ENCODE measurements at places on chromosomes 5 and 9.

DNA sequence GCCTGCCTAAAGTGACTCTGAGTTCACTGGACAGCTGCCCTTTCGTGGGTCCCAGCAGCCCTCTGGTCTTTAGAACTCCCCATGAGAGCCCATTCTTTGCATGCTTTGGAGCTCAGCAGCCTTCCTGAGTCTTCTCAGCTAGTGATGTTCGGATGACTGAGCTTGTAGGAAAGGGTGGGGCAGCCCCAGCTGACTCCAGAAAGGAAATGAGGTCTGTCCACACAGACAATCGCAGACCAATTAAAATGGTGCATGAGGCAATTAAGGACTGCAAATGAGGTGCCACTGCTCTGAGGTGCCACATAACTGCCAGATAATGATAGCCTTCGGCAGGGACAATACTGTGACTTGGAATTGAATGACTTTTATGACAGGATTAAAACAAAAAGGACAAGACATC is 25.4 kb upstream of the TOMM5 start:
- DNase-seq = no peak

- DNase-seq = peak; percentile 88
Observed at GRCh38 chr5:151270599-151270998, 17.6 kb downstream of the GM2A start.

- peak; percentile 65 for DNase-seq
Observed at GRCh38 chr5:40831346-40832210, 3.4 kb downstream of the RPL37 start.

DNA sequence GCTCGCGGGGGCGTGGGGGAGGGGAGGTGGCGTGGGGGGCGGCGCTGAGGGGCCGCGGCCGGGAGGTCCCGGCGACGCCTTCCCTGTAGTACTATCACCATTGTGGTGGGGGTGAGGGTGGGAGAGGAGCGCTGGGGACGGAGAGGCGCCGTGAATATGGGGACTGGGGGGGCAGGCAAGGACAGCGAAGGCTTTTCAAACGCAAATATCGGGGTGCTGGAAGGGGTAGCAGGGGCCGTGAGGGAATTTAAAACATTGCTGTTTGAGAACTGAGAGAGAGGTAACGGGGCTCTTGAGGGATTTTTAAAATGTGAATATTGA is 427 bp downstream of the RBM27 start:
- no peak for DNase-seq

DNA sequence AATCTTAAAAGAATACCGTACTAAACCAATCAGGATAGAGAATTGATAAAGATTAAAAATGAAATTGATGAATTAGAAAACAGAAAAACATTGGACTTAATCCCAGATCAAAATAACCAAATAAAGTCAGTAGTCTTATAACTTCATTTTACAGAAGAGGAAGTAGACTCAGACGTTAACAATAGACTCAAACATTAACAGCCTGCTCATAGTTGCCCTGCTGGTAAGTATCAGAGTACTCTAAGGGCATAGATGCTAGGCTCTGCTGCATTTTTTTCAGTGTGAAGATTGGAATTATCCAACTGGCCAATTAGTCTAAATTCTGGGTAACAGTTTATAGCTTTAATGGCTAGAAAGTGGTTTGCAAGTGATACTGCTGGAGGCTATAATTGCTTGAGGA is 42.9 kb downstream of the ADGRV1 start:
- DNase-seq = no peak

DNA sequence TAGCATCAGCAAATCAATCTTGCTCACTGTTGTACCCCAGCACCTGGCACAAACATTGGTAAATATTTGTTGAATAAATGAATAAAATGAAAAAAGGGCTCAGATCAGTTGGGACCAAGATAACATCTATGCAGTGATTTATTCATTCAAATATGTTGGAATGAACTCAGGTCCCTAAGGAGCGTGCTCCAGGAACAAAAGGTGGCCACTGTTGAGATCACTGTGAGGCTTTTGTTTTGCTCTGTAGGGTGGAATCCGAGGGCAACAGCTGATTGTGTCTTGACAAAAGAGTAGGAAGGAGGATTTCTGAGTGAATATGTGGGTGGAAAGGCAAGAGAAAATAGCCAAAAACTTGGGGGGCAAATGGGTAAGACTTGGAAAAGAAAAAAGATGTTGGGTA is 89.7 kb downstream of the PPP2R2B start:
- DNase-seq = no peak

DNA sequence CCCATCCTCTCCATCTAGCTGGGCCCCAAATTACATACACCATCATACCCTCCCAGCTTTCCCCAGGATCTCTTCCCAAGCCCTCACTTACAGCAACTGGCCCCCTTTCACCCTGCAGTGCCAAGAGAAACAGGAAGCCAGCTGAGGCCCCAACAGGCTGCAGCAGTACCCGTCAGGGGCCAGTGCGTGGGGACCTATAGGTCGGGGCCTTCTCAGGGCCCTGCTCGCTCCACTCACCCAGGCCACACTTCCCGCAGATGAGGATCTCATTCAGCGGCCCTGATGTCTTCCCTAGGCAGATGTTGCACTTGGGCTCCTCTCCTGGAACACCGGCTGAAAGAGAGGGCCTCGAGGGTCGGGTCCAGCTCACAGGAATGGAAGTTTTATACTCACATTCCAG is 6.8 kb downstream of the PHF19 start:
- DNase-seq = no peak

DNA sequence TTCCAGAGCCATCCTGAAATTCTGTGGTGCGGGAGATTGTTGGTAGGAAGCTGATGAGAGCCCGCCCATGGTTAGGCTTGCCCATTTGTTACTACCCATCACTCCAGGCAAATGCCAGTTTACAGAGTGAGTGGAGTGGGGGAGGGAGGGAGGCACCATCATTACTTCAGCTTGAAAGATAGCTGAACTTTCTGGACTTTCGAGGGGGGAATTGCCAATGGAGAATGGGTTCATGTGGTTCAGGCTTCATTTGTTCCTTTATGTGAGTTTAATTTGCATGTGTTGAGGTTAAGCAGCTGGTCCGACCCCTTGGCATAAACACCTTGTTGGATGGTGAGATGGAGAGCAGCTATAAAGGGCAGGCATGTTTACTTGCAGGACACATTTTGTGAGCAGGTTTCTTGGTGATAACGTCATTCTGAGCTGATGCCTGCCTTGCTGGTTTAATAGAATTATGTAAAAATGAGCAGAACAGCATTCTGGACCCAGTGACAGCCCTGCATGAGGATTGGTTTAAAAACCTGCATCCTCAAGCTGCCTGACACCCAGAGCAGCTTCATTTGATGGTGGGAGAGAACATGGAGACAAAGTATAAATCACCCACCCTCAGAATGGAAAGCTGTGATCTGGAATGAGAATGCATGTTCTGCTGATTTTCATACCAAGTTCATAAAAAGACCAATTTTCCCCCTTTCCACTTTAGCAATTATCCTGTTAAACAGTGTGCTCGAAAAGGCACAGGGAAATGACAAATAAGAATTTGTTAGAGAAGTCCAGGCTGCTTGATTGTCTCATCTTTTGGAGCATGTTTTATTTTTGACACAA is 106.3 kb downstream of the TRIO start:
- no peak for DNase-seq

GRCh38 chr5:97167435-97167834 is 15.6 kb downstream of the RIOK2 start:
- peak; percentile 50 for DNase-seq

- DNase-seq = peak; percentile 82
Observed at GRCh38 chr5:135376961-135377624, 21.9 kb downstream of the MACROH2A1 start.

DNA sequence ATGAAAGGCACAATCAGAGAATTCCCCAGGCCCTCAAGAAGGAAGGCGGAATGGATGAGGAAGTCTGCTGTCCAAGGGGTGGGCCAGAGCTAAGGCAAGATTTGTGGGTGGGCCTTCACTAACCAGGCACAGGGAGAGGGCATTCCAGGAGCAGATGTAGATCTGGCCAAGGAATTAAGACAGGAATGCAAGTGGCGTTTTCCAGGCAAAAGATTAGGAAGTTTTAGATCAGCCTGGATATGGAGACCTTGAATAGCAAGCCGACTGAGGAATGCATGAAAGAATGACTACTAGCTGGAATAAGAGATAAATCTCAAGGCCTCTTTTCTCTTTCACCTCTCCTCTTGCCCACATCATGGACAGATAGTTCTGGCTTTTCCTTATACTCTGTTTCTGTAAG is 68.5 kb downstream of the GHR start:
- DNase-seq = no peak

GRCh38 chr5:152978141-152978835 is 512.2 kb upstream of the GRIA1 start:
- DNase-seq = no peak

GRCh38 chr9:104456831-104457230 is 47.2 kb upstream of the OR13F1 start:
- no peak for DNase-seq

DNA sequence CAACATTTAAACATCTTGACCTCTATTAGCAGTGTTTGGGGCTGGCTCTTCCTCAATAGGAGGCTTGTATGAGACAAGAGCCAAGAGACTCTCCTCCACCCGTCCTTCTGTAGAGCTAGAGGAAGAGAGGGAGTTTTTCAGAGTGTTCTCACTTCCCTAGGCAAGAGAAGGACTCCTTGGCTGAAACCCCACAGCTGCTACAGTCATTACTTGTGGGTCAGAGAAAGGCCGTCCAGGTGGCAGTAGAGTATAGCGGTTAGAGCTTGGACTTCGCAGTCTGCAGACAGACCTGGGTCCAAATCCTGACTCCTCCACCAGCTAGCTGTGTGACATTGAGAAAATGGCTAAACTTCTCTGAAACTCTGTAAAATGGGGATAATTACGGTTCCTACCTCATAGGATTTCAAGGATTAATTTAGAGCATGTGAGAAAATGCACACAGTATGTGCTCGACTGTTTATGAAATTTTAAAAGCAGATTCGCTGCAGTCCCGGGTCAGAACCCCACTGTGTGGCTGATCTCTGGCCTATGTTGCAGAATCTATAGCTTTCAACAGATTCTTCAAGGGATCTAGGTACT is 80.8 kb upstream of the ARAP3 start:
- no peak for DNase-seq

DNA sequence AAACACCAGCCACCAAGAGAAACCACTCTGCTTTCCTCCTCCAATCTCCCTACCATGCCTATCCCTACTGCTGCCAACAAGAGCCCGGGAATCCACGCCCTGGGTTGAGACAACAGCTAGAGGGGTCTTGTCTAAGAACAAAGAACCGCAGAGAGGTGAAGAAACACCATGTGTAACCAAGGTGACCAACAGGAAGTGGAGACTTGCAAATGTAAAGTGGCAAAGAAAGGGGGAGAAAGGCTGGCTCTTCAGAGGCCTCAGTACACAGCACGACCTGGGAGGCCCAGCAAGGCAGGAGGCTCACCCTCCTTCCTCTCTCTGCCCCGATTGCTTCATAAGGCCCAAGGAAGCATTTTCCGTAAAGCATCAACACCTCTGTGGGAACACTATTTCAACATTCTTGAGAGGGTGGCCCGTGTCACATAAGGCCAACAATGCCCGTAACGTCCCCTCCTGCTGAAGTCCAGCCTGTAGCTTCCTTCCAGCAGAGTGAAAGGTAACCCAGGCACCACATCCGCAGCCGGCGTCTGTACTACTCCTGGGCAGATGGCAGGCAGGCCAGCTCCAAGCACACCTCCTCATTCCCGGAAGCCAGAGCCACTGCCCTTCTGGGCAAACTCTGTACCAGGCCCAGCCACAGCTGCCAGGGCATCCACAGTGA is 18.3 kb downstream of the CCNJL start:
- no peak for DNase-seq

DNA sequence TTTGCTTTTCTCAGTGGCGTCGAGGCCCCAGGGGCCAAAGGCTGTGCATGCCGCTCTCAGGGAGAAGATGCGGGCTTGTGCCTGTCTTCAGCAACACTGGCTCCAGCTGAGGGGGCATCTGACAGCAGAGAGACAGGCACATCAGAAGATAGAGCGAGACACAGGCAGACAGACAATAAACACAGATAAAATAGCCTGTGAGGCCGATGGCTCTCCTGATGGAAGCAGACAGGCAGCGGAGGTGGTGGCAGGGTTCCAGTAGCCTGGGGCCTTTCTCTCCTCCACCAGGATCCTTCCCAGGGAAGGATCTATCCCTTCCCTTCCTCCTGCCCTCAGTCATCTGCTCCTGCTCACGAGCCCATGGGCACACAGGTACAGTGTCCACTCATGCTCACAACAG is 16.6 kb upstream of the UNC5A start:
- DNase-seq = no peak

- no peak for DNase-seq
Observed at GRCh38 chr5:136023958-136024541, 4.7 kb upstream of the TGFBI start.

DNA sequence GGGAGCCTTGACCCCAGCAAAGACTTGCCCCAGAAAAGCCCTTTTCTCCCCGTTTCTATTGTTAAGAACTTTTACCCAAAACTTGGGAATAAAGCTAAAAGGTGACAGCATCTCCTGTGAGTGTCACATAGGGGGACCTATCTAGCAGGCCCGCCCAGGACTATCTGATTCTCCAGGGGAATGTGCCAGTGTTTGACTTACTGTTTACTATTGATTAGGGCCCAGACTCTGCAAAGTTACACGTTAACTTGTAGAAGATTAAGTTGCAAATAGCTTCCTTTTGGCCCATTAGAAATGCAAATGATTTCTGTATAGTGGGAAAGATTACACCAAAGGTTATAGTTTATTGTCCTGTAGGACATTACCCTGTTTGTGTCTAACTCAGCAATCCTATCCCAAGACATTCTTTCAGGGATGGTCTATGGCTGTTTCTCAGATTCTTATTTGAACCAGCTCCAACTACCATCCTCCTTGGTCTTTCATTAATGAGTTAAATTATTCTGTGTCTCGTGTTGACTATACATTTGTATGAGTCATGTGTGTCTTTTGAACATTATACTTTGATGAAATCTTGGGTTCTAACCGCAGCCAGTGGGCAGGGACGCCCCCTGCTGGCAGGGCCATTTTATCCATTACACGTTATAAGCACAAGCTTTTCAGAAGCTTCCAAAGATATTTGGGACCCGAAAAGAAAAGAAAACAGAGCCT is 60.7 kb downstream of the HRH2 start:
- peak; percentile 64 for DNase-seq

- DNase-seq = no peak
Observed at GRCh38 chr5:122153230-122153629, 23.9 kb downstream of the ZNF474 start.

GRCh38 chr5:174572591-174572990 is 151.8 kb upstream of the MSX2 start:
- DNase-seq = no peak

- DNase-seq = no peak
Observed at GRCh38 chr9:104842698-104843097, 78.8 kb downstream of the NIPSNAP3B start.

DNA sequence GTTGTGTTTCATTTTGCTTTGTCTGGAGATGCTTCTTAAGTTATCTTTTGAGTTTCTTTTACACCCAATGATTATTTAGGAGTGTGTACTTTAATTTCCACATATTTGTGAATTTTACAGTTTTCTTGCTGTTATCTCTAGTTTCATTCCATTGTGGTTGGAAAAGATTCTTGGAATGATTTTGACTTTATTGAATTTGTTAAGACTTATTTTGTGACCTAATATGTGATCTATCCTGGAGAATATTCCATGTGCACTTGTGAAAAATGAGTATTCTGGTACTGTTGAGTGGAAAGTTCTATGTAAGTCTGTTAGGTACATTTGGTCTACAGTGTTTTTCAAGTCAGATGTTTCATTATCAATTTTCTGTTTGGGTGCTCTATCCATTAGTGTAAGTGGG is 24.4 kb upstream of the GRAMD2B start:
- no peak for DNase-seq

- no peak for DNase-seq
Observed at GRCh38 chr5:158270996-158271554, 412.1 kb upstream of the CLINT1 start.
